ENCODE measurements at places on chromosomes 4 and X. TPM values are rescaled to one million over a fixed set of nuclear protein-coding genes. Genes with fewer than 3 reads are reported as not detected.

DCHS2 gene
- total RNA-seq: 0.02 TPM

GLRB gene
- total RNA-seq: 0.95 TPM

DNA sequence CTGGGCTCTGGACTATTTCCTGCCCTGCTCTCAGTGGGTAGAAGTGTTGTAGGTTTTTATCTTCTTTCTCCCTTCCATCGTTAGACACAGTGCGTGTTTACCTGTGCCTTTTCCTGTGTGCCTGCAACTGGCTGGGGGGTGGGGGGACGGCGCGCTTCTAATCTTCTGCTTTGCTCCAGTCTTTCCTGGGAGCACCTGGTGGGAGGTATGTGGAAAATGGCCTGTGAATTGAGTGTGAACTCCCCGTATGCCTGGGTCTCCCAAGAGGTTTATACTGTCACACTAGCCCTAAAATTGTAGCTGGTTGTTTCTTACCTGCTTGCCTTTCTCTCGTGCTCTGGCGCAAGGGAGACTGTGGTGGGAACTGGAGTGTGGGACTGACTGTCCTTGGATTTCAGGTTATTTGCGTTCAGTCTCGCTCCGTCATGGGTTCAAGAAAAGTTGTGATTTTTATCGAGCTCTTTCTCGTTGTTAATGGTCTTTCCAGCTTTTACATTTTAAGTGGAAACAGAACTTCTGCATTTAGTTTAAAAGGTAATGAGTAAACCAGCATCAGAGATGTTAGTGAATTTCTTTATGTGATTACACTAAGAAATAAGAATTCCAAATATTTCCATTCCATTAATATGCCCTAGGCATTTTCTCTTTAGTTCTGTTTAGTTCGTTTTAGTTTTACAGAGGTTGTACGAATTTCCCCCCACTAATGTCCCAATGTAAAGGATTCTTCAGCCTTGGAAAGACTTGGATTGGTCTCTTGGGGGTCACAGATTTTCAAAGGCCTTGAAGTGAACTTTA, 15.3 kb downstream of the MRPL1 start:
- no peak for DNase-seq
- no peak overlapping the region for H3K27ac ChIP-seq
- H3K36me3 ChIP-seq: peaks cover 23% of the 10 kb centered on the region
- H3K27me3 ChIP-seq: no peaks in the 10 kb centered on the region
- no peaks in the 10 kb centered on the region for H3K4me1 ChIP-seq

GRCh38 chr4:162938738-162939485, 227.8 kb downstream of the NAF1 start:
- H3K36me3 ChIP-seq: no peaks in the 10 kb centered on the region
- no peak overlapping the region for H3K4me3 ChIP-seq
- H3K4me1 ChIP-seq: no peaks in the 10 kb centered on the region
- H3K27me3 ChIP-seq: no peaks in the 10 kb centered on the region

Measured in gastrocnemius medialis (tissue), 4 donors.